Kidney (tissue), 22 donors: ENCODE measurements at places on chromosomes 5 and 9.

- no peaks in the 10 kb centered on the region for H3K27me3 ChIP-seq
- peak; percentile 86 for DNase-seq
- peaks cover 2% of the 10 kb centered on the region for H3K36me3 ChIP-seq
- peak overlapping the region; percentile 82 for H3K27ac ChIP-seq
- peak overlapping the region; percentile 77 for H3K4me3 ChIP-seq
Observed at GRCh38 chr9:27528076-27528885, 1.3 kb downstream of the MOB3B start.

GRCh38 chr9:71965403-71965802, 54.0 kb downstream of the C9orf85 start:
- no peak overlapping the region for H3K27ac ChIP-seq
- no peaks in the 10 kb centered on the region for H3K4me1 ChIP-seq
- H3K36me3 ChIP-seq: no peaks in the 10 kb centered on the region
- no peaks in the 10 kb centered on the region for H3K27me3 ChIP-seq
- DNase-seq: no peak

DNA sequence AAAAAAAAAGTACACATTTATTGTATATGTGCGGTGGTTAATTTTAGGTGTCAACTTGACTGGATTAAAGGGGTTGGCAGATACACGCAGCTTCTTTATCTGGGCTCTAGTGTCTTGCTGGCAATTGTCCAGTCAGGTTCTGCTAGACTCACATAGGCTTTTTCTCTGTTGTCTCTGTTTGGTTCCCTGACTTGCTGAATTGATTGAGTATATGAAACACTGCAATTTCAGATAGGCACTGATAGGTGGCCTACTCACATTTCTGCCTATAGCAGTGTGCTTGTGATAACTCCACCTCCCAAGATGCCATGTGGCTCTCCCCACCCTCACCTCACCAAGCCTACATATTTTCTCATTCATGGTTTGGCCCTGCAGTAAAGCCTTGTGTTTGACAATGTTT, 52.5 kb downstream of the AOPEP start:
- peaks cover 2% of the 10 kb centered on the region for H3K4me1 ChIP-seq
- no peak for DNase-seq
- H3K27me3 ChIP-seq: no peaks in the 10 kb centered on the region
- H3K4me3 ChIP-seq: no peak overlapping the region
- no peaks in the 10 kb centered on the region for H3K36me3 ChIP-seq

DNA sequence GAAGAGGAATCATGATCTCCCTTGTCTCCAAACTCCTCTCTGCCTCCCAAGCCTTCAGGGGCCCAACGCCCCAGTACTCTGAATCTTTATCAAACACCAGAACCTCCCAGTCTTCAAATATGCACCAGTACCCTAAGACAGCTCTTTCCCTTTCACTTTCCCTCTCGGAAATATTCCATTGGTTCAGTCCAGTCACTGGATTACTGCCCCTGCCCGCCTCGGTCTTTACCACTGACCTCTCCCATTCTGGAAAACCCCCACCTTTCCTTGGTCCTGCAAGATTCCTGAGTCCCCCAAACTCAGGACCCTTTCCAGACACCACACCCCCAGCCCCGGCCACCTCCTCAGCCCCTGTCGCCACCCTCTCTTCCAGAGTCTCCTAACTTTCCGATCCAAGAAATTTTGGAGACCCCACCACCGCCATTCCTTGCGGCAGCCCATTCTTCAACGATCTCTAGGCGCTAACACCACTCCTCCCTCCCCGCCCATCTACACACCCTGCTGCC, 674 bp downstream of the C5orf15 start:
- H3K36me3 ChIP-seq: no peaks in the 10 kb centered on the region
- DNase-seq: peak; percentile 20
- peak overlapping the region; percentile 97 for H3K4me3 ChIP-seq
- peak overlapping the region; percentile 98 for H3K27ac ChIP-seq
- no peaks in the 10 kb centered on the region for H3K4me1 ChIP-seq

DNA sequence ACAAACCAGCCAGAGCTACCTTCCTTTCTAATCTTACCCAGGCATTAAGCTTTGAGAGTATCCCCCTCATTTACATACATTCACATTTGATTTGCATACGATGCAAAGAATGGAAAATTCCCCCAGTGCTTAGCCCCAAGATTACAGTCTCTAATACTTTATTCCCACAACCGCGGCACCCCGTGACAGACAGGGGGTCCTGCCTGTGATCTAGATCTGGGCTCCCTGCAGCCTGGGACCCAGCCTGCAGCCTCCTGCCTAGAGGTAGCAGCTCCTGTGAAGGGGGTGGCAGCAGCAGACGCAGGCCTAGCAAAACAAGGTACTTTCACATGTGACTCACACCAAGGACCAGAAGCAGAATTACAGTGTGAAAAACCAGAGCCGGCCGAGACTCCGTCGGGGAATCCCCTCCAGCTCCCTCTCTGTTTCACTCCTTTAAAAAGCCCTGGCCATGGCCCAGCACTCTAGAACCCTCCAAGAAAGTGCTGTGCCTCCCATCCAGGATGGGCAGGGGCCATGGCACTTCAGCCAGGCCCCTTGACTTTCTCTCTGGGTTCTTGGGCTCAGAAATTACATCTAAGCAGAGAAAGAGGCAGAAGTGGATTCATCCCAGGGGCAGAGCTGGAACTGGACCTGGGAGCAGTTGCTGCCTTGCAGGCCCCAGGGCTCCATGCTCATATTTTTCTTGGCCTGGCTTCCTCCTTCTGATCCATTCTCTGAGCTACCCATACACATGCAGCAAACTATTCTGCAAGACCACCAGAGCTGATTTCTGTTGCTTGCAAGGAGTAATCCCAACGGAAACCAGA, 14.0 kb upstream of the TCF7 start:
- no peak overlapping the region for H3K4me3 ChIP-seq
- H3K27ac ChIP-seq: no peak overlapping the region
- H3K36me3 ChIP-seq: no peaks in the 10 kb centered on the region
- DNase-seq: peak; percentile 79
- no peaks in the 10 kb centered on the region for H3K27me3 ChIP-seq
- H3K4me1 ChIP-seq: peaks cover 10% of the 10 kb centered on the region

GRCh38 chr9:65435464-65435863, 150.5 kb upstream of the FOXD4L5 start:
- no peaks in the 10 kb centered on the region for H3K36me3 ChIP-seq
- no peak for DNase-seq
- H3K27ac ChIP-seq: no peak overlapping the region
- no peaks in the 10 kb centered on the region for H3K27me3 ChIP-seq
- no peaks in the 10 kb centered on the region for H3K4me1 ChIP-seq
- no peak overlapping the region for H3K4me3 ChIP-seq

GRCh38 chr5:56639476-56639875, 175.9 kb upstream of the MAP3K1 start:
- H3K27ac ChIP-seq: peak overlapping the region; percentile 86
- no peaks in the 10 kb centered on the region for H3K36me3 ChIP-seq
- no peak overlapping the region for H3K4me3 ChIP-seq
- peaks cover 18% of the 10 kb centered on the region for H3K4me1 ChIP-seq
- H3K27me3 ChIP-seq: no peaks in the 10 kb centered on the region

- no peaks in the 10 kb centered on the region for H3K36me3 ChIP-seq
- no peak overlapping the region for H3K27ac ChIP-seq
- H3K4me3 ChIP-seq: no peak overlapping the region
- no peak for DNase-seq
Observed at GRCh38 chr9:118693645-118694044, 675.6 kb downstream of the BRINP1 start.

GRCh38 chr5:174816858-174817257, 92.5 kb downstream of the MSX2 start:
- no peak overlapping the region for H3K27ac ChIP-seq
- no peaks in the 10 kb centered on the region for H3K27me3 ChIP-seq
- H3K36me3 ChIP-seq: no peaks in the 10 kb centered on the region
- H3K4me3 ChIP-seq: no peak overlapping the region
- H3K4me1 ChIP-seq: no peaks in the 10 kb centered on the region

DNA sequence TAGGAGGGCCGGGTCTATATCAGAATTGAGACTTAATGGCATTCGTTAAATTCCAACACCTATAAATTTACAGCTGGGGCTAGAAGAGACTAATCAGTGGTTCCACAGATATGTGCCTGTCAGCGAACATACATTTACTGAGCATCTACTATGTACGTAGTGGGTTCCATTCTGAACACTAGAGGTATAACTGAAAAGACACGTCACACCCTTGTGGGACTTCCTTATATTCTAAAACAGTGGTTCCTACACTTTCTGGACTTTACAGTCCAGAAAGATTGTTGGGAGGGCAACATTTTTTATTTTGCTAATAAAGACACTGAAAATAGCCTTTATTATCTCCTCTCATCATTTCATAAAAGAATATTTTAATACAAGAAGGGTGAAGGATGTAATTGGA, 140.5 kb downstream of the SCAMP1 start:
- H3K36me3 ChIP-seq: no peaks in the 10 kb centered on the region
- H3K4me1 ChIP-seq: peaks cover 11% of the 10 kb centered on the region
- no peaks in the 10 kb centered on the region for H3K27me3 ChIP-seq

GRCh38 chr9:99109522-99109921, 4.6 kb downstream of the TGFBR1 start:
- no peaks in the 10 kb centered on the region for H3K36me3 ChIP-seq
- no peak for DNase-seq
- no peaks in the 10 kb centered on the region for H3K27me3 ChIP-seq
- H3K4me3 ChIP-seq: no peak overlapping the region
- H3K27ac ChIP-seq: no peak overlapping the region

- H3K4me3 ChIP-seq: no peak overlapping the region
- H3K27ac ChIP-seq: peak overlapping the region; percentile 86
- H3K36me3 ChIP-seq: no peaks in the 10 kb centered on the region
- DNase-seq: peak; percentile 77
- no peaks in the 10 kb centered on the region for H3K4me1 ChIP-seq
Observed at GRCh38 chr9:14027116-14027800, 286.7 kb downstream of the NFIB start.

GRCh38 chr9:134286471-134287245, 39.6 kb upstream of the RXRA start:
- no peak for DNase-seq
- no peak overlapping the region for H3K4me3 ChIP-seq
- no peaks in the 10 kb centered on the region for H3K4me1 ChIP-seq

DNA sequence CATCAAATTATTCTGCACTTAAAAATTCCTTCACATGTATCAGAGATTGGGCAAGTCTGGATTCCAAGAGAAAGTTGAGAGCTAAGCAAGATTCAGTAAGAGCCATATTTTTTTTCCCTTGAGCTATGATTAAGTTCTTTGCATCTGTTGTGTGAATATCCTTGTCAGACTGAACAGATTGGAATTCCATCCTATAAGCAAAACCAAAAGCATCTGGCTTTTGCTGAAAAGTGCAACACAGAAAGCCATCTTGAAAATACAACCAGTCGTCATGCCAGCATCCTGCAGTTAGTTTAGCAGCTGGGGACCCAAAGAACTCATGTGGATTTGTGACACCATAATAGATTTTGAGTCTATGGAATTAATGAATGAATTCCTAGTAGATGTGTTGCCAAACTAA, 316.9 kb downstream of the MTRR start:
- DNase-seq: no peak
- H3K27ac ChIP-seq: no peak overlapping the region
- no peaks in the 10 kb centered on the region for H3K27me3 ChIP-seq
- no peak overlapping the region for H3K4me3 ChIP-seq
- no peaks in the 10 kb centered on the region for H3K4me1 ChIP-seq
- H3K36me3 ChIP-seq: no peaks in the 10 kb centered on the region

- no peaks in the 10 kb centered on the region for H3K36me3 ChIP-seq
- H3K4me3 ChIP-seq: no peak overlapping the region
- H3K27me3 ChIP-seq: no peaks in the 10 kb centered on the region
- H3K4me1 ChIP-seq: no peaks in the 10 kb centered on the region
- DNase-seq: peak; percentile 84
Observed at GRCh38 chr5:38420691-38421390, 135.6 kb downstream of the LIFR start.

- peak overlapping the region; percentile 92 for H3K27ac ChIP-seq
- H3K4me3 ChIP-seq: no peak overlapping the region
- H3K27me3 ChIP-seq: no peaks in the 10 kb centered on the region
- no peaks in the 10 kb centered on the region for H3K36me3 ChIP-seq
- peaks cover 87% of the 10 kb centered on the region for H3K4me1 ChIP-seq
- DNase-seq: peak; percentile 76
Observed at GRCh38 chr9:127968042-127968441, 12.7 kb downstream of the EEIG1 start.
